ENCODE measurements at places on chromosomes 5 and 9.
A peak's percentile ranks its signal among the peaks of the same experiment; 100 is the strongest.

DNA sequence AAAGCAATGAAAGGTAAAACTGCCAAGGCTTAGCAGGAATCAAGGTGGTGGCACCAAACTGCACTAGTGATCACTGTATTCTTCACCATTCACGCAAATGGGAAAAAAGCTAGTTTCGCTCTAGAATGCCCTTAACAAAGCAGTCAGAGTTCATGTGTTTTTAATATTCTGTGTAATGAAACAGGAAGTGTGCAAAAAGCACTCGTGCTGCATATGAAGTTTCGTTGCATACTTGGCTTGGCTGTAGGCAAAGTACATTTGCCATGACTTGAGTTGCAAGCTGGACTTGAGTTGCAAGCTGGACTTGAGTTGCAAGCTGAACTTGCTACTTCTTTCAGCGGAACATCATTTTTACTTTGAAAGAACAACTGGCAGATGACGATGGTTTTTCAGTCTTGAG lies 55.4 kb downstream of the FOXI1 start:
- DNase-seq, result no peak

DNA sequence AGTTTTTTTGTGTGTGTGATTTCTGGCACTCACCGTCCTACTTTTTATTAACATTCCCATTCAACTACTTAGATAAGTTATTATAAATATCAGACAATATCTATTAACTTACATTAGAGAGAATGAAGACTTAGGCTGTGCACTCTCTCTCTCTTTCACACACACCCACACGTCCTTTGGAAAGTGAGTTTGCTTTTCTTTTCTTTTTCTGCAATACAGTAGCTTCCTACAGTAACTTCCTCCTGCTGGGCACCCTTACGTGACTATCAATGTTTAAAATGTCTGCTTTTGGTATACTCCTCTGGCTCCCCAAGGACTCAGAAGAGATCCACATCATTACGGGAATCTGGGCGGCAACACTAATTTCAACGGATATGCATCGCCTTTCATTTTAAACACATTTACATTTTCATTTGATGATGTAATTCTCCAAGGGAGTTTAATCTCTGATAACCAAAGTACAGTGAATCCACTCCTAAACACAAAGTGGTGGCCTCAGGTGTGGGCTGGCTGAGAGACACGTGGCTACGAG lies 179.5 kb downstream of the MAPKAP1 start:
- DNase-seq, result no peak

DNA sequence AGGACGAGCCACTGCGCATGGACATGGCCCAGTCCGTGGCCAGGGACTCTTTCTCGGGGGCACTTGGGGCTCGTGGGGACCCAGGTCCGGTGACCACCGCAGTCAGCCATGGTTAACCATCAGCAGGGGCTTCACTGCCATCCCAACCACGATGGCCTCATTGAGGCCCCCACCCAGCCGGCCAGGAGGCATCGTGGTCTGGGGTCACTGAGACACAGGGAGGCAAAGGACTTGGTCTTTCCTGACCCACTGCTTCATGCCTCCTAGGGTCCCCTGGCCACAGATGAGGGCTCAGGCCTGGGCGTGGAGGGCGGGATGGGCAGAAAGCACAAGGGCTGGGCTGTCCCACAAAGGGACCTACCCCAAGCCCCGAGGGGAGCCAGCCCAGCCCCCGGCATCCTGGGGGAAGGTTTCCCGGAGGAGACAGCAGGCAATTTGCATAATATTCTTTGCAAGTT lies 6.6 kb downstream of the NACC2 start:
- DNase-seq, result peak; percentile 39

- no peak for DNase-seq
Measured at GRCh38 chr5:60229691-60230185, 336.2 kb upstream of the PDE4D start.

GRCh38 chr9:76365028-76365427 lies 29.2 kb downstream of the RFK start:
- DNase-seq, result peak; percentile 37

DNA sequence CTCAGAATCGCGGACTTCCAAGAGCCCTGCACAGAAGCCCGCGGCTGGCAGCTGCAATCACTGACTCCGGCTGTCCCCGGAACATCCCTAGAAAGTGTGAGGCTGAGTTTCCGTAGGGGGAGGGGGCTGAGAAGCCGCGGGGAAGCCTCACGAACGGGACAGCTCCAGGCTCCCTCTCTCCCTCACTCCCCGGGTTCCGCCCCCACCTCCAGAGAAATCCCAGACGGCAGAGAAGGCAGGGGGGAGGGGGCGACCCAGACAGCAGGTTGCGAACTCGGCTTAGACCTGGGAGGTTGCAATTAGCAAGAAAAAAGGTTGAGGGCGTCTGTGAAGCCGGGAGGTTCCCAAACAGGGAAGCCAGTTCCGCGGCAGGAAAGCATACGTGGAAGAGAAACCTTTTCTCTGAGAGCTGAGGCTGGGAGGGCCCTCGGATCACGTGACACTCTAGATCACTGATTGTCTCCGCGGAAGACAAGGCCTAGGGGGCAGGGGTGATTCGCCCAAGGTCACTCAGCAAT lies 73.8 kb upstream of the CPLX2 start:
- DNase-seq, result peak; percentile 85

DNA sequence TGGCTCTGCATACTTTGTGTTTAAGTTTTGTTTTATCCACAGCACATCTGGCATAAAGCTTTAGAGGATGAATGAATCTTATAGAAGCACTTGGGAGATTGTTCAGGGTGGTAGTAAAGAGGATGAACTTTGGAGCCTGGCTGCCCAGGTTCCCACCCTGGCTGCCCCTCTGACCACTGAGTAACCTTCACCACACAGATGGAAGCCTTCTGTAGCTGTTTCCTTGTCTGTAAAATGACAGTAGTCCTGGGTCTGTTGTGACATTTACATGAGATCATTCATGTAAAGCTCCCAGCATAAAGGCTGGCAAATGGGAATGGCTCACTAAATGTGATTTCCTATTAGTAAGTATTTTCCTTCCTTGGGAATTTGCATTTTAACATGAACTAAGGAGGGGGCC lies 85.7 kb upstream of the FAM169A start:
- no peak for DNase-seq

DNA sequence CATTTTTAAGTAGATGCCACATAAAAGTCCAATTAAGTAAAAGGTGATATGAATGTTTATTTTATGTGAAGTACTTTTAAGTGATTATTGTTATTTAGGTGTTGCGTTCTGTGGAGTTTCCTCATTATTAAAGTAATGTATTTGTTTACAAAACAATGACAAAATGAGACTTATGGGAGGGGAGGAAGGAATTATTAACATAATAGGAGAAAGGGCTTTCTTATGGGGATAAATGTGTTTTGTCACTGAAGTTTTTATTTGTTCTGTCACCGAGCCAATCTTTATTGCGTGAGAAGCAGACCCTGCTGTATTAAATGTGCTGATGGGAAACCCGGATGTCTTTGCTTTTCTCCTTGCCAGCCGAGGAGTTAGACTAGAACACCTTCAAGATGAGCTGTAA lies 44.5 kb downstream of the TRIO start:
- no peak for DNase-seq

DNA sequence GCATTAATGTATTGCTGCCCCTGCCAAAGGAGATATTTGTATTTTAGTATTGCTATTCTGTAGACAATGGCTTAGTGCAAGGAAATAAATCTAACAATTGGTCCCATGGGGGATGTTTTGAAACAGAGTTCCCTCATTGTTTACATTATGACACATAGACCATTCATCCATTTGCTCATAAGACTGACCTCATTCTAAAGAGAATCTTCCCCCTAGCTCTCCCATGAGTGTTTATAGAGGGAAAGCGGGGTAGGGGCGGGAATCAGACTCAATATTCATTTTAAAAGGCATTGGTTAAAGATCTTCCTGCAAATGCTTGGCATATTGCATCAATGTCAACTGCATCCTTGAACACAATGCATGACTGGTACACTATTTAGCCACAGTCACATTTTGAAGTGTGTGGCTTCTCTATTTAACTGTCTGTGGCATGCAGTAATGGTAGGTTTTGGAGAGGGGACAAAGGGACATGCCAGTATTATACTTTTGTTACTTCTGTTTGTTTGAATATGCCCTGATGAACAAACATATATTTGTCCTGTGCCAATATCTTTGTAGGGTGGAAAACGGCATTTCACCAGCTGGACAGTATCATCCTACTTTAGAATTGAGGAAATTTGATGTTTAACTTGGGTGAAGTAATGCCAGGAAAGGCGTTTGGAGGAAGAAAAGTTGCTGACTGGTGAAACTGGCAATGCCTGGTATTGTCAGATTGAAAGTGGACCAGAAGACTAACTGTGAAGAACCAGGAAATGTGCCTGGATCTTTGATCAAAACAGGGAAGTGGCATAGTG lies 84.1 kb upstream of the MEGF10 start:
- DNase-seq, result no peak

- no peak for DNase-seq
Measured at GRCh38 chr9:117916291-117916690, 212.1 kb downstream of the TLR4 start.

DNA sequence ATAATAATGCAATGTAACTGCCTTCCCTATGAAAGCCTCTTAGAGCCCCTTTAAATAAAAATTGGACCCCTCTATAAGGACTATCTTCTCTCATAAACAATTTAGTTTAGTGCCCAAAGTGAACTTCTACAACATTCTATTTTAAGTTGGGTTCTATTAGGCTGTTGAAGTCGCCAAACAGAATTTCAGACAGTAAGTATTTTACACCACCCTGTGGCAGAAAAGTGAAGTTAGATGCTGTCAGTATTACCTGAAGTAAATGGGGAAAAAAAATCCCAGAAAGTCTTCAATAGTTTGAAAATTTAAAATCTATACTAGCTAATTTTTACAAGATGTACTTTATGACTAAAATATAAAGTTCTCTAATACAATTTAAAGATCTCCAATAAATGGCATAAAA lies 29.5 kb downstream of the CAAP1 start:
- DNase-seq, result no peak

DNA sequence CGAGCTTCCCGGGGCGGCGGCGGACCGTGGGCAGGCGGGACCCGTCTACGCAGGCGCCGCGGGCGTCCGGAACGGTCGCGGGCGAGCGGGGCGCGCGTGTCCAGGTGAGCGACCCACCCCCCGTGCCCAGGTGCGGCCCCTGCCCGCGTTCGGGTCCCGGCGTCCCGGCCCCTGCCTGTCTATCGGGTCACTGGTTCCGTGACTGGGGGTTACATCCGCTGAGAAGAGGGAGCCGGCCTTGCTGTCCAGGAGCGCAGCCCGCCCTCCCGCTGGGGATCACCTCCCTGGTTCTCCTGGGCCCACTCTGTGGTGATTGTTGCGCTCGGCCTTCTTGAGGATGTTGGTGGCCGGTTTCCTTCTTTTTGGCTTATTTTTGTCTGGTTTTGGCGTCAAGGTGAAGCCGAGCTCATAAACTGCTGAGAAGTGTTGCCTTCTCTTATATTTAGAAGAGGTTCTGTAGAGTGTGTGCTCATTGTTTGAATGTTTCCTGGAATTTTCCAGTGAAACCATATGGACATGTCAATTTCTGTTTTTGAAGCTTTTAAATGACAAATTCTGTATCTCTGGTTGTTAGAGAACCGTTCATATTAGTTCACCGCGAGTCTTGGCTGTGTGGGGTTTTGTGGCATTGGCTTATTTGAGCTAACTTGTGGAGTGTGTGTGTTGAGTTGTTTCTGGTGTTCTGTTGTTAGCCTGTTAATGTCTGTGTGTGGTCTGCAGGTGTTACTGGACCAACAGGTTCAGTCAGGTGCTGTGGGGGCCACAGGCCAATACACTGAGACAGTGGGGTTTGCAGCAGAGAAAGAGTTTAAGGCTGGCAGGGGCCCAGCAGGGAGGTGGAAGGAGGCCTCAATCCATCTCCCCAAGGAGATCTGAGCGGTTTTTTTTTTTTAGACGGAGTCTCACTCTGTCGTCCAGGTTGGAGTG lies 621 bp downstream of the CEP72 start:
- DNase-seq, result no peak

DNA sequence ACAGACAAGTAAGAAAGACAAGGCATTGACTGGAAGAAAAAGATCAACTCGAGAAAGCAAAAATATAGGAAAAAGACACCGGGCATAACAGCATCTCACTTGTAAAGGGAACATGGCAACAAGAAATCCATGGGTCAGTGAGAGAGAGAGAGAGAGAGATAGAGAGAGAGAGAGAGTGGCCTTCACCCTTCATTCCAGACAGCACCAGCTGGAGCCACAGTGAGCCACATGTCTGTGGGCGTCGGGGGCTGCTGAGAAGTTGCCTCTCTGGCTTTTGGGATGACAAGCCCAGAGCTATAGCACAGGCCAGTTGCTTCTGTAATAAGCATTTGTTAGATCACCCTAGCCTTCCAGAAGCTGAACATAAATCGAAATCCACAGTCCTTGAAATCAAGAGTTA lies 20.3 kb upstream of the ENC1 start:
- no peak for DNase-seq

DNA sequence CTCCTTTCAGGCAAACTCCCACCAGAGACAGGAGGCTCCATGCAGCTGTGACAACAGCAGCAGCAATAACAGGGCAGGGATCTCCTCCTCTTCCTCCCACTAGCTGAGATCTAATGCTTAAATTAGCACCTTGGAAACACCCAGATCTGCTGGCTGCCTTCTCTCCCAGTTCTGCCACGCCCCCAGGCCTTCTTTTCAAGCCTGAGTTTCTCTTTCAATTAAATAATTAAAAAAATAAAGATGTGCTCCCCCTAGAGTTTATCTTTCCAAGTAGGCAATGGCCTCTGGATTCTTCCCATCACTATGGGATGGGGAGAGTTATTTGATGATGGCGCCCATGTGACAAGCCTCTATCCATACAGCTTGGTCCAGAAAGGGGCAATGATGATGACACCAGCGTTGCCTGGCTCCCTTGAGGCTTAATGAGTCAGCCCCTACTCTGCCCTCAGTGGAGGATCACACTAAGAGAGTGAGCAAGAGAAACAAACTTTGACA lies 3.8 kb downstream of the FAM219A start:
- peak; percentile 44 for DNase-seq

- no peak for DNase-seq
Measured at GRCh38 chr9:112663681-112664080, 54.2 kb downstream of the INIP start.

- DNase-seq, result no peak
Measured at GRCh38 chr9:37172557-37172956, 52.2 kb downstream of the ZCCHC7 start.

GRCh38 chr9:112556497-112557442 lies 70.1 kb downstream of the KIAA1958 start:
- no peak for DNase-seq

- DNase-seq, result no peak
Measured at GRCh38 chr5:127824126-127824525, 120.9 kb downstream of the CCDC192 start.

DNA sequence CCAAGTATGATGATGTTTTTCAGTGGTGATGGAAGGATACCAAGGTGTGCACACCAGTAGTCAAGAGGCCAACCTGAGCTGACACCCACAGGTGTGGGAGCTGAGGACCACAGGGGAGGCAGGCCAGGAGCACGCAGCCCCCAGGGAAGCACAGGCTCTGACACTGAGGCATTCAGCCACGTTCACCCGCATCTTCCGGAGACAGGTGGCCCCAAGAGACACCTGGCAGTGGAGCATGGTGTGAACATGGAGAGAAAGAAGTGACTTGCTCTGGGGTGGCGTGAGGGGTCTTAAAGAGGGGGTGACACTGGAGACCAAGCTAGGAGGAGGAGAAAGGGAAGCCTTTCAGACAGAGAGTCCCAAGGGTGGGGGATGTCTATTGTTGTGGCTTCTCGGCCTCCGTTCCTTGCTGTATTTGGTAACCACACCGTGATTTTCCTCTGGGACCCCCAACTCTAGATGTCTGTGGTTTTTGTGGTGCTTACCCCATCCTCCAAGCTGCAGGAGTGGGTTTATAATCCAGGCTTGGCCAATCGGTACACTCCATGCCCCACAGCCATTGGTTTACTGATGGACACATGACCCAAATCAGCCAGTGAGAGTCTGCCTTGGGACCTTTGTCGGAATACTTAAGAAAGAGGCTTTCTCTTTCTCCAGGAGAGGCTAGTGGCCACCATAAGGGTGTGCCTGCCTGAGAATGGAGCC lies 84.6 kb downstream of the HRH2 start:
- DNase-seq, result peak; percentile 3

Data from D341Med (cell line).